ENCODE measurements at places on chromosomes 16 and 17.
A peak's percentile ranks its signal among the peaks of the same experiment; 100 is the strongest.

DNA sequence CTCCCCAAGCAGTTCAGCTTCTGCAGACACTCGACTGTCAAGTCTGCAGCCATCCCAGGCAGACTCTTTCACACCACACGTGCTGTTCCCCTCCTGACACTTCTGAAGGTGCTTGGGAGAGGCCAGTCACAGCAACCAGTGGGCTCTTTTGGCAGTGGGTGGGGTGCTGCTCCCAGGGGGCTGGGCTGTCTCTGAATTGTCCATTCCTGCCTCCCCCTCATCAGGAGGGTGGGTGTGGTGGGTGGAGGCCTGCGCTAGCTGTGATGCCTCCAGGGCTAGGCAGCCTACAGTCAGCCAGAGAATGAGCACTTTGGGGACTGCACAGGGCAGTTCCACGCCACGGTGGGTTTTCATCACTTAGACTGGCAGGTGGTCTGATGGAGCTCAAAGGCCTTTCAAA lies 10.3 kb downstream of the STARD3 start:
- no peak for DNase-seq

DNA sequence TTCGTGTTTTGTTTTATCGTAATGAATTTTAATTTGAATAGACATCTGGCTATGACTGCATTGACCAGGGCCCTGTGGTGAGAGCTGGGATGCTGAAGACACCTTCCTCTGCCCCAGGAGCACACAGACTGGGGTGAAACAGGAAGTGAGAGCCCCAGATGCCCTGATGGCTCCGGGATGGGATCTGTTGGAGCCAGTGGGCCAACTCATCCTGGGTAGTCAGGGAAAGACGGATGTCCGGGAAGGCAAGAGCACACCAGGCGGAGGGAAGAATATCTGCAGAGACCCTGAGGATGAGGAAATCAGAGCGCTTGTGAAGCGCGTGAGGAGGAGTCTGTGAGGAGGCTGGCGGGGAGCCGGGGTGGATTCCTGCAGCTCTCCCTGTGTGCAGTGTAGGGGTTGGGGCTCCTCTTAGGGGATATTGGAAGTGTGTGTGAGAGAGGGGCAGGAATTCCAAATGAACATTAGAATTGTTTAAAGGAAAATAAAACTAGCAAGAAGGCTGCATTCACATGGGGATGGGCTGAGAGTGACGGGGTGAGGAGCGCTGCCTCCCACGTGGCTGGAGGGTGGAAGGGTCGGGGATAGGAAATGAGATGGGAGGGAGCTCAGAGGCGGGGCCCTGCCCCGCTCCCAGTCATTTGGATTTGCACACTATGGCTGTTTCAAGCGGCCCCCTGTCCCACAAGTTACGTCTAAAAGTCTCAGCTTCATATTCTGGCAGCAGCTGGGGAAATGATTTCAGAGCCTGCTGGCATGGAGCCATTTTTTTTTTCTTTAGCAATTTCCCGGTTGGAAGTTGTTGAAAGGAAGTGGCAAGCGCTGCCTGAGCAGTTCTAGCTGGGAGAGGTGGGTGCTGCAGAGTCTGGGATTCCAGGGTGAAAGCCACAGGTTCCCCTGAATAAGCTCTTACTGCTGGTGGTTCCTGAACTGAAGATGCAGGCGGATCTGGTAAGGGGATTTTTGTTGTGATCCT lies 71.2 kb upstream of the LGALS9 start:
- no peak for DNase-seq

DNA sequence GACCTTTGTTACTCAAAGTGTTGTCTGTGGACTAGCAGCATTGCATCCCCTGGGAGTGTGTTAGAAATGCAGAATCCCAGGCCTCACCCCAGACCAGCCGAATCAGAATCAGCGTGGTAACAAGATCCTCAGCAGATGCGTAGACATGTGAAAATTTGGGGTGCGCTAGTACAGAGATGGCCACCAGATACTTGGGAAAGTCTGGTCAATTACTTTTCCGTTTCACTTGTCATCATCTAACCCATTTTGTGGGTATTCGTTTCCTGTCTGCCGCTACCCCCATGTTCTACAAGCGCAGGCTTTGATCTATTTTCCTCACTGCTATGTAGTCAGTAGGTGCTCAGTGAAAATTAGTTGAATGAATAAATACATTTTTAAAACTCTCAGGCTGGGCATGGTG lies 33.1 kb upstream of the HERPUD1 start:
- no peak for DNase-seq

- peak; percentile 15 for DNase-seq
Measured at GRCh38 chr17:48352630-48353029, 77.4 kb downstream of the SKAP1 start.

GRCh38 chr16:57894390-57895080 lies 76.4 kb downstream of the CNGB1 start:
- DNase-seq: no peak

DNA sequence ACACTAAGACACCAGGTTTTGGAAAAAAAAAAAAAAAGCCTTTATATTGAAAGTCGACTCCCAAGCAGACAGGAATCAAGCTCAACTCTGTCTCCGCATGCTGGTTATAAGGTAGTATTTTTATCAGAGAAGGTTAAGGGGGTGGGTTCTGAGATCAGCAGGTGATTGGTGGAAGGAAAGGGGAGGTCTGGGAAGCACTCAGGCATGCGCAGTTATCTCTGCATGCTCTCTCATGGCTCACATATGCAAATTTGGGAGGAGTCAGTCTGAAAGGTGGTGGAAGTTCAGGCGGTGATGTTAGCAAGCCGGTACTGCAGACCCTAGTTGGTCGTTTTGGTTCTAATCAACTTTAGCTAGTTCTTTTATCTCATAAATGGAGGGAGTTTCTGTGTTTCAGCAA lies 357.6 kb upstream of the C16orf82 start:
- no peak for DNase-seq

GRCh38 chr16:77705351-77705750 lies 17.0 kb upstream of the NUDT7 start:
- no peak for DNase-seq

DNA sequence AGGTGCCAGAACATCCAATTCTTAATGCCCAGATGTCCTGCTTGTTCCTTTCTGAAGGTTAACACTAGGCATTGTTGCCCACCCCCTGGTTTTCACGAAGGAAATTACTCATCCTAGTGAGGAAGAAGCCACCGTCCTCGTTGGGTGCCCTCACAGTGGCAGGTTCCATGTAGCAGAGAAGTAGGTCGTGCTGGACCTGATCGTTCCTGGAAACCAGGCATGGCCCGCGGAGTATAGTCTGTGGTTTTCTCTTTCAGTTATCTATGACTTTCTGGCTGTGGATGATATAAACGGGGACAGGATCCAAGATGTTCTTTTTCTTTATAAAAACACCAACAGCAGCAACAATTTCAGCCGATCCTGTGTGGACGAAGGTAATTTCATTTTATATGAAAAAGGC lies 16.5 kb downstream of the RGS11 start:
- no peak for DNase-seq

GRCh38 chr17:80272366-80272765 lies 11.7 kb downstream of the RNF213 start:
- DNase-seq: no peak

- DNase-seq: peak; percentile 16
Measured at GRCh38 chr17:42276609-42277341, 584 bp upstream of the STAT5B start.

- DNase-seq: no peak
Measured at GRCh38 chr17:82402865-82403264, 15.3 kb upstream of the HEXD start.

- DNase-seq: no peak
Measured at GRCh38 chr16:78317564-78318240, 218.2 kb downstream of the WWOX start.

DNA sequence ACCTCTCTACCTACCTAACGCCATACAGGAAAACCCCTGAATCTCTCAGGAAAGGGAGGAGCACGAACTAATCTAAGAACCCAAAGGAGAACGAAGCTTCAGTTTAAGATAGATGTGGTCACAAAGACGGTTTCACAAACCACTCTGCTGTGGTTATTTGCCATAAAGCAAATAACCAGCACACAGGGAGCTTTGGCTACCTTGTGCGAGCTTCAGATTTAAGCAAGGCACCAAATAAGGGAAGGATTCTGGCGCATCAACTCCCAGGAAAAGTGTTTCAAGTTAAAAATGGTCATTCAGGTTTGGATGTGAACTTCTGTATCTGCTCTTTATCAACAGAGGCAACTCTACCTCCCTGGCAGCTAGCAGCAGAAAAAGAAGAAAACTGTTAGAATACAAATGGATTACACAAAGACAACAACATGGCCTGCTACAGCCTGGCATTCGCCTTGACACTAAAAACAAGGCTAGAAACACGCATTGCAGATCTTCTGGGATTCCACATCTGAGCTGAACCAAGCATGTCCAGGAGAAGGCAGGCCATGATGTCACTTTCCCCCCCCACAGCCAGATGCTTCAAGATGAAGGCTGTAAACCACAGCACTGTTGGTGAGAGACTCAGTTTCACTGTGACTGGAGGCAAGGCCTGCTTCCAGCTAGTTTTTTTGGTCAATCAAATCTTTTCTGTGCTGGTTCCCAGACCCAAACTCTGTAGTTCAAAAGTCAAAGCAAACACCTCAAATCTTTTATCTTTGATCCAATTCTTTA lies 43.6 kb downstream of the SMG6 start:
- peak; percentile 50 for DNase-seq

DNA sequence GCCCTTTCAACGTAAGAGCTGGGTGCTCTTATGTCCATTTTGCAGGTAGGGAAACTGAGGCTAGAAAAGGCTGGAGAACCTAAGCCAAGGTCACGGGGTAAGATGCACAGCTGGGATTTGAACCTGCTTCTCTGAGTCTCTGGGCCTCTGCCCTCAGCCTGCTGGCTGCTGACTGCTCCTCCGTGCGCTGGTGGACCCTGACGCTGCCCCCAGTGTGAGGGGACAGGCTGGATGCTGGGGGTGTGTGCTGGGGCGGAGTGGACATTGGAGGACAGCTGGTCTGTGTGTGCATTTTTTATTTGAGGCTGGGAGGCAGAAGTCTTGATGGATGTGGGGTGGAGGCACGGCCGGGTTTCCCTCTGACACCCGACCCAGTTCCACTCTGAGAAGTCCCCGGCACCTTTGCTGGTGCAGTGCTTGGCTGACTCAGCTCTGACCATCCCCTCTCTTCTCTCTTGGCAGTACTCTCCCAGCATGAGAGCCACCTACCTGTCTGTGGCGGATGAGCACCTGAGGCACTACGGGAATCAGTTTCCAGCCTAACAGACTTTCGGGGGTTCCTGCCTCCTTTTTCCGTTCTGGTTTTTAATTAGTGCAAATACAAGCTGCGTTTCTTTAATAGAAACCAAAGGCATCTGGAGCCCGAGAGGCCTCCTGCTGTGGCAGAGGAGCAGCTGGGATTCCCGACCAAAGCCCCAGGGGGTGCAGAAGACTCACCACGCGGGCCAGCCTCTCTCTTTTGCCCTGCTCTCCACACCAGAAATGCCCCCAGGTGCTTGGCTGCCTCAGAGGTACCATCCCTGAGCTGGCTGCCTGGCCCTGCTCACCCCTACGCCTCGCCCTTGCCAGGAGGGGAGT lies 14.1 kb upstream of the DNAI2 start:
- no peak for DNase-seq

- DNase-seq: no peak
Measured at GRCh38 chr17:41480581-41480980, 370 bp downstream of the KRT35 start.

DNA sequence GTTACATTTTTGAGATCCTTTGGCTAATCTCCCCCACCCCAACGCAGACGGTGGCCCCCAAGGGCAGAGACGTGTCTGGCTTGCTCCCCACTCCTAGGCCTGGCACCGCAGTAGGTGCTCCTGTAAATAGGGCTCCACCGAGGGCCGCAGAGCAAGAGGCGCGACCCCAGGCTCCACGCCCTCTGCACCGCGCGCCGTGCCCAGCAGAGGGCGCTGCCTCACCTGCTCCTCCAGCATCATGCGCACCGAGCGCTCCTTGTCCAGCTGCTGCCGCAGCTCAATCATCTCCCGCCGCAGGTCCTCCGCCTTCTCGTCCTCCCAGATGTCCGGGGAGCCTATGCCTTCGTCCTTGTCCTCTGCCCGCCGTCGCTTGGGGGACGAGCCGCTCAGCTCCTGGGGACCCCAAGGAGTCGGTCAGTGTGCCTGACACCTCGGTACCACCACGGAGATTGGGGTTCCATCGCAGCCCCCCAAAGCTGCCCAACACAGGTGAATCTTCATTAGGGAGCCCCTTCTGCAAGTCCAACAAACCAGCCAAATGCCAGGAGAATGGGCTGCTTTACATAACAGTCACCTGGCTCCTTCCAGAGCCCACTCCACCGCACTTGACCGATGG lies 11.2 kb downstream of the TFAP4 start:
- DNase-seq: no peak

GRCh38 chr17:45408611-45409421 lies 23.9 kb downstream of the ARHGAP27 start:
- no peak for DNase-seq

Data from stimulated activated CD4-positive, alpha-beta T cell treated with anti-CD3 and anti-CD28 coated beads, Interleukin-2, amount 100 ng/mL, for 4 hours (primary cell).